Activated CD4-positive, alpha-beta T cell treated with anti-CD3 and anti-CD28 coated beads, Interleukin-2, amount 50 U/mL, for 1 hour (primary cell): ENCODE measurements at places on chromosomes 2 and 18.

DNA sequence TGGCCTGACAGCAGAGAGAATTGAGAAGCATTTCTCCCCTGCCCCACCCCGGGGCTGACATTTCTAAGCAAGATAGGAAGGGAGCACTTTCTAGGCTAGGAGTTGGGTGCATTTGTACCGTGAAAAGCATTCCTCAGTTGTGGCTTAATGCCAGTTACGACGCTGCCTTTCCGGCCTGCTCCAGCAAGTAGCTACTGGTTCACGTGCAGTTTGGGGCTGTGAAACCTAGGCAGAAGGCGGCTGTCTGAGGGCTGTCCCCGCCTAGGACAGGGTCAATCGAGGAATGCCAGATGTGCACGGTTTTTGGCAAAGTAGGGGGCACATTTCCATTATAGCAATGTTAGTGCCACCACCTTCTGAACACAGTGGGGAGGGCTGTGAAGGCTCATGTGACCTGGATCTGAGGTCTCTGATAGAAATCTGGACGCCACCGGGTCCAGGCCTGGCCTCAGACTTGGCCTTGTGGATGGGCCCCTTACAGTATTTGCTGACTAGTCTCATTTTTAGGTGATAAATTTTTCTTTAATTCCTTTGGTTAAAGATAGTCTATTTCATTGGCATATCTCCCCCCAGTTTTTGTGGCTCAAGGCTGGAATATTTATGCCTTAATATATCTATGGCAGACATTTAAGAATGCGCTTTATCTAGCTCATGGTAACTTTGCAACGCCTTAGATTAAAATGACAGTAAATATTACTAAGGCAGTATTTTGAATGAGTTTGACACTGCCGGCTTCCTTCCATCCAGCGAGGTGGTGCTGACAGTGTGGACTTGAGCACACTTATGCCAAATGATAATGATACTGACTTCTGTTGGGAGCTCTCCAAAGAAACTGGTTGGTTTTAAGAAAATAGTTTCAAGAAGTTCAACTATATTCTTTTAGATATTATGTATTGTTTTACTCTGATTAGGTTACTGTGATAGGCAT, 78.7 kb downstream of the LPIN1 start:
- no peak for DNase-seq

- DNase-seq: no peak
Measured at GRCh38 chr2:232362174-232362900, 16.2 kb upstream of the ALPP start.

GRCh38 chr2:54845514-54845913, 122.1 kb downstream of the EML6 start:
- DNase-seq: no peak

GRCh38 chr2:12289120-12289802, 427.5 kb upstream of the TRIB2 start:
- DNase-seq: no peak

GRCh38 chr2:65363879-65364666, 68.3 kb downstream of the SPRED2 start:
- DNase-seq: no peak

- no peak for DNase-seq
Measured at GRCh38 chr2:27710640-27711430, 47.1 kb downstream of the SLC4A1AP start.

GRCh38 chr2:101087638-101088037, 63.5 kb downstream of the TBC1D8 start:
- DNase-seq: no peak

- no peak for DNase-seq
Measured at GRCh38 chr2:148538375-148538774, 106.2 kb upstream of the EPC2 start.

GRCh38 chr2:127991742-127992141, 36.1 kb downstream of the SAP130 start:
- no peak for DNase-seq

- DNase-seq: no peak
Measured at GRCh38 chr2:39636306-39636705, 29.4 kb upstream of the TMEM178A start.

GRCh38 chr2:85164145-85164569, 31.0 kb downstream of the TCF7L1 start:
- DNase-seq: no peak
